ENCODE measurements at places on chromosomes 2 and 18.

- DNase-seq = no peak
Observed at GRCh38 chr2:37355735-37356134, 11.3 kb downstream of the QPCT start.

GRCh38 chr2:121821476-121822158, 66.2 kb downstream of the TSN start:
- DNase-seq = no peak

DNA sequence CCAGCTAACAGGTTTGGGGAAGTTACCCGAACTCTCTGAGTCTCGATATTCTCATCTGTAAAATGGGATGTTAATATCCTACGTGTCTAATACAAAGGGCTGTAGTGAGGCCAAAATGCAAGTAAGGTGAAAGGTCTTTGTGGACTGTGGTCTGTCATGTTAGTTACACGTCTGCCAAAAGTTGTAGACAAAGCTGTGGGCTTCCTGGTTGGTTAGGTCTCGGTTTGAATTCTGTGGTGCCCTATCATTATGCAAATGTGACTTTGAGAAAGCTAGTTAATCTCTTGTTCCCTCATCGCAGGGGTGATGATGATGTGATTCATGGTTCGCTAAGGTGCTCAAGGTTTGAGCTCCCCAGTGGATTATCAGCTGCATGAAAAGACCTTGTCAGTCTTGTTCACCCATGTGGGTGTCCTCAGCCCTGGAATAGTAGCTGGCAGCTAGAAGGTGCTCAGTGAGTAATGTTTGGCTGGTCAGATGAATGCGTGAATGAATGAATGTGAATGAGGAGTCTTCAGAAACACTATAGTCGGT, 23.1 kb downstream of the TRIB2 start:
- DNase-seq = no peak

- DNase-seq = no peak
Observed at GRCh38 chr2:9750224-9751215, 92.8 kb upstream of the TAF1B start.

GRCh38 chr2:39696838-39697237, 31.1 kb downstream of the TMEM178A start:
- DNase-seq = no peak

DNA sequence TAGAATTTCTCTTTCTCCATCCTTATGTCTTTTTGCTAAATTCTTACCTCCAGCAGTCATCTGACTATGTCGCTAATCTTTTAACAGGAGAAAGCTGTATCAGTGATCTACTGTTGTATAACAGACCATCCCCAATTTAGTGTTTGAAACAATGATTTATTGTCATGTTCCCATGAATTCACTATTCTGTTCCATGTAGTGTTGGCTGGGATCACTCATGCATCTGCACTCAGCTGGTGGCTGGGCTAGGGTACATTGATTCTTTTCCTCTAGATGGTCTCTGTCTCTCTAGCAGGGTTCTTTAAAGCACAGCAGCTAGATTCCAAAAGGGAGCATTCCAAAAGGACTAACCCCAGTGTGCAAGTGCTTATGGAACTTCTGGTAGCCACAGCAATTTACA, 184.2 kb upstream of the FANCL start:
- no peak for DNase-seq

DNA sequence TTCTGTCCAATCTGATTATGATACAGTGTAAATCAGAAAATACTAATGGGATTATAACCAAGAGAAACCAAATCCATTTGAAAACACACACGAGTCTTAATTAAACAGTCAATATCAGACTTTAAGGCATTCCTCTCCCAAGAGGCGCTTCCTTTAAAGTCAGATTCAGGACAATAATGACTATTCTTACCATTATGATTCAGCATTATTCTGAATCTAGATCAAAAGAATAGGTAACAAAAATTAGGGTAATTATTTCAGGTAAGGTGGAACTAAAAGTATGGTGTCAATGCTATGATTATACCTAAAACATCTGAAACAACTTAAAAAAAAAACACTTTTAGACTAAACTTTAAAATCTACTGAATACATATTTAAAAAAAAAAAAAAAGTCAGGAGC, 12.3 kb downstream of the PSME4 start:
- DNase-seq = no peak

DNA sequence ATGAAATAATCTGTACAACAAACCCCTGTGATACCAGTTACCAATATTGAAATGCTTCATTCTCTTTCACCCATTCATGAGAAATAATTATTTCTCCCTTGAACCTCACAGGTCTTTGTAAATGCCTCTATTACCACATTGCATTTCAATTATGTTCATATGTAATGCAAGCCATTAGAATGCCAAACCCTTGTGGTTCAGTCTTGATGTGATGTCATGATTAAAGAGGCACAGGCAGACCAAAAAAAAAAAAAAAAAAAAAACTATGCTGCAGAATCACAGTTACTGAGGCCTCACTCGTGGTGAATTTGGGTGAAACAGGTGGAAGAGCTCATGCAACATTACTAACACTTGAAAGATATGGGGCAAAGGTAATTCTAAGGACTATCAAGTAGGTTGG, 9.4 kb upstream of the EPG5 start:
- no peak for DNase-seq

DNA sequence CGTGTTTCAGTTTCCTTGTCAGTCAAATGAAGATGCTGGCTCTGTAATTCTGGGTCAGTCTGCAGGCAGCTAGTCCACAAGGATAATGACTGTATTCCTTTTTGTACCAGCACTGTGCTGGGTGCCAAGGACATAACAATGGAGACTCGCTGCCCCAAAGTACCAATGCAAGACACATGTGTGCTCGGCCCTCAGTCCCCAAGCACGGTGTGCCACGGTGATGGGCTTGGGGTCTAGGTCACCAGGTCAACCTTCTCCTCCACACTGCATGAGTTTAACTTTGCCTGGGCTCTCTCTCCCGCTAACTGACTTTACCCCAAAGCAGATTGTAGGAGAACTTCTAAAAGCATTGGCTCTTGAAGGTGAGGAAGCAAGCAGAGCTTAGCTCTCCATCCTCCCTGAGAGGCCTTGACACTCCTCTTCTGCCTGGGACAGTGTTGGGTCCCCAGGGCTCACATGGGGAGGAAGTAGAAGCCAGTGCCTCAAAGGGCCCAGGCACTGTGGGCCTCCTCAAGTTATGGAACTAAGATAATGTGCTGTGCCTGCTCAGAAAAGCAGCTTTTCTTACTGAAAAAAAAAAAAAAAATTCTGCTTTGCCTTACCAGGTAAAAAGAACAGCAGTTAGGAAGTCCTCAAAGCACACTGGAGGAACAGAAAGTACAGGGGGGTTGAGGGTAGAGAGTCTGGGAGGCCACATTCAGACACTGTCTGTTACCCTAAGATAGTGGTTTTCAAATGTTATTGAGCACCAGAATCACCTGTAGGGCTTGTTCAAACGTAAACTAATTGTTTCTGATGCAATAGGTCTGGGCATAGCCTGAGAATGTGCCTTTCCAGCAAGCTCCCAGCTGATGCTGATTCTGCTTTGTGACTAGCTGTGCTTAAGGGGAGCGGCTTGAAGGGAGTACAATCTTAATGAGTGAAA, 276.4 kb upstream of the CXCR4 start:
- no peak for DNase-seq

- DNase-seq = no peak
Observed at GRCh38 chr18:79274823-79275222, 120.9 kb upstream of the NFATC1 start.

GRCh38 chr2:137118140-137118539, 352.8 kb downstream of the THSD7B start:
- no peak for DNase-seq

GRCh38 chr18:58996131-58996641, 131.5 kb downstream of the ZNF532 start:
- no peak for DNase-seq

DNA sequence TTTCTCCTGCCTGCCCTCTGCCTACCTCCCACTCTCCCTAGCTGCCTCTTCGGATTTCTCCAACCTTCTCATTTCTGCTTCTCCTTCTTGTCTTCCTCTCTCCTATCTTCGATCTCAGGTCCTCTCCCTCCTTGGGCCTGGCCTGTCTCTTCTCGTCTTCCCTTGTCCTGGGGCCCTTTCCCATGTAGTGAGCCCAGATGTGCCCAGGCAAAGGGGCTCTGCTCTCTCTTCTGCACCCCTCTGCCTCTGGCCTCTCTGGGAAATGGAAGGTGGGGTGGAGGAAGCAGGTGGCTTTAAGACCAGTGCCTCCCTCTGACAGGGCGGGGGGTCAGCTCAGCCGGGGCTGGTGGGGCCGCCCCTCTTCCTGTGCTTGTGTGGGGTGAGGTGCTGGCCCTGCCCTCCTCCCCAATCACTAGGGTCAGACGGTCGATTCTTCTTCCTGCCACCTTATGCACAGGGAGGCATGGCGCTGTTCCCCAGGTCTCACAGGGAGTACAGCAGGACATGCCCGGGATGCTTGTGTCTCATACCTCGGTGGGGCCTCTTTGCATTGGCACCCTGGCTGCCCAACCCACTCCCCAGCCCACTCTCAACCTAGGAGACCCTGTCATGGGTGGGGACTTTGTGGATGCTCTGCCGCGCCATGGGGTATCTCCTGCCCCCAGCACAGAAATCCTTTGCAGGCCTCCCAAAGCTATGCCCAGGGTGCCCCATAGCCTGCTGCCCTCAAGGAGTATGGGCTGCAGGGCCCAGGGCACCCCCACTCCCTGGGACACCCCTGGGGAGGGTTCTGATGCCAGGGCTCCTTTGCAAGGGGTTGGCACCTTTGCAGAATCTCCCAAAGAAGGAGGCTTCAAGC, 213.8 kb upstream of the HAAO start:
- no peak for DNase-seq

- no peak for DNase-seq
Observed at GRCh38 chr18:303607-304006, 35.8 kb upstream of the THOC1 start.

DNA sequence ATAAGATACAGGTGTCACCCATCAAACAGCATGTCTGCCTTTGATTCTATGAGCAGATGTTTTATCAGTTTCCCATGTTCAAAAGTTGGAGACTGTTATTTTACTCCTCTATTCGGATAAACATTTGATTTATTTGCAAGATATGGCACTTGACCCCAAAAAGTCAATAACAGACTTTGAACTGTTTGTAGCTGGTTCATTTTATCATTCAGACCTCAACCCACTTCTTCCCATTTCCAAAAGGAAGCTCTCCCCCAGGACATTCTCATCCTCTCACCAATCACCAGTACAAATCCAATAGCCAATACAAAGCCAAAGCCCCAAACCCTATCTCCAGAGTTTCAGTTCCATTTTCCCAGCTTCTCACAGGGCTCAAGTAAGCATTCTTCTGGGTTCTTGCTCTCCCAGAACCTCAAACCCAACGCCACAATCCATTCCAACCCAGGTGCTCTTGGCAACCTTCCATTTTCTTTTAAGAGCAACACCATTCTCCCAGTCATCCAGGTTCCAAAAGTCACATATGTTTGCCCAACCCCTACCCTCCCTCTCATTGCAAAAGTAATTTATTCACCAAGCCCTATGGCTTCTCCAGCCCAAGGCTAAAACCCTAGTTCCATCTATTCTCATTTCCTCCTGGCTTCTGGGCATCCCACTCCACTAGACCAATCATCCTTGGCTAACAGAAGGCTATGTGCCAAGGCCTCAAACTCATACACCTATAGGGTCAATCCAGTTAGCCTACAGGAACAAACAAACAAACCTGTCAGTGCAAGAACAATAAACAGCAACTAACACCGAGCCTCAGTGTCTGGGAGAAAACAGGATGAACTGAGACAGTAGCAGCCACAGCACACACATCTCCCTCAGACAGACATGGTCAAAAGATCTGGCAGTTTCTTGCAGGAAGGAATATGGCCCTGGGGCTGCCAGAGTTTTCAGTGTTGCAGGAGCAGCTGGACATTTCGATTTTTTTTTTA, 9.2 kb downstream of the ACVR1 start:
- DNase-seq = no peak

DNA sequence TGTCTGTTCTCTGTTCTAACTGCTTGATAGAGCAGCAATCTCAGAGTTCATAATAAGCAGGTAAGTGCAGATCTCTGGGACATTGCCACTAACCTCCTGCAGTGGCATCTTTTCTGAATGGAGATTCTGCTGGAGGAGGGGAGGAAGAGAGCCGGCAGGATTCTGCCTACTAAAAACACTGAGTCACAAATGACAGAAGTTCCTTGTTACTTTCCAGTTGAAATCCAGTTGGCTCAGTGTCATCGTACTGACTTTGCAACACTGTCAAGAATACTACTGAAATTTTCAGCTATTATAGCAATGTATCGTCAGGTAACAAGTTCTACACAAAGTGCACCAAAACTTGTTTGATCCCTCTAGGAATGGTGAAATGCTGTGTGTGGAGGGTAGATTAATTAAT, 79.6 kb upstream of the ST6GAL2 start:
- no peak for DNase-seq

GRCh38 chr2:241225545-241225944, 37.1 kb downstream of the ANO7 start:
- no peak for DNase-seq

- no peak for DNase-seq
Observed at GRCh38 chr18:49899657-49900330, 86.5 kb upstream of the ACAA2 start.
